Epithelial cell of proximal tubule (primary cell): ENCODE measurements at places on chromosomes 7 and 10.

DNA sequence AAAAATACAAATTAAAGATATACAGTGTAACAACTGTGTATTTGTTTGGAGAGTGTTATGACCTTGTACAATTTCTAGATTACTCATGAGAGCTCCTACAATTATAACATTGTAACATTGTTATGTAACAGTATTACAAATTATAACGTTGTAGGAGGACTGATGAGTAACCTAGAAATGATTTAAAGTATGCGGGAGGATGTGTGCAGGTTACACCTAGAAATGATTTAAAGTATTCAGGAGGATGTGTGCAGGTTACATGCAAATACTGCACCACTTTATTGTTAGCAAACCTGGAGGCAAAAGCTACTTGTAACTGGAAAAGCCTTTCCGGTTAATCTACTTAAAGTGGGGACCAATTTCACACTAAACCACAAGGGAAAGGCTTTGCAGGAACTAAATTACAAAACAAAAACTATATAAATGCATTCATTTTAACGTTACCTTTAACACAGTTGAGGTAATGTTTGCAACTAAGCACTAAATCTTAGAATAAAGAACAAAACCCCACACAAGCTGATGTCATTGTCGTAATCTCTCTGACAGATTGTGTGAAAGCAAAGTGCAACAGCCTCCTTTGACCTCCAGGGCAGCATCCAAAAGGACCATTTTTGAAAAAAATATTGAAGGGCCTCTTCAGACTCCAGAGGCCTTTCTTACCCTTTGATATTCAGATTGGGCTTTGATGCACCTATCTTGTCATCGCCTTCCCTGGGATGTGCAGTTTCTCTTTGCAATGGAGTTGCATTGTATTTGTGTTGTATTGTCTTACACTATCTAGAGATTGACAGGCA, 522.1 kb upstream of the FOXK1 start:
- DNase-seq: no peak

GRCh38 chr7:99383791-99384370, 9.4 kb downstream of the ARPC1B start:
- DNase-seq: no peak

GRCh38 chr7:101162551-101163278, 2.7 kb downstream of the VGF start:
- no peak for DNase-seq

GRCh38 chr10:8056378-8056777, 1.9 kb downstream of the GATA3 start:
- DNase-seq: no peak
